ENCODE measurements at places on chromosomes 16 and 17.
A peak's percentile ranks its signal among the peaks of the same experiment; 100 is the strongest.

GRCh38 chr17:50547035-50547735, at the start of gene SPATA20:
SPATA20 (plus strand) TSS chr17:50547174; CDS start chr17:50547209, 35 bp downstream.
- peak; percentile 82 for DNase-seq

GRCh38 chr17:75854881-75855309, 240 bp downstream of the WBP2 start:
- DNase-seq: no peak

GRCh38 chr17:81723651-81724209, 11.6 kb downstream of the SLC25A10 start:
- no peak for DNase-seq

DNA sequence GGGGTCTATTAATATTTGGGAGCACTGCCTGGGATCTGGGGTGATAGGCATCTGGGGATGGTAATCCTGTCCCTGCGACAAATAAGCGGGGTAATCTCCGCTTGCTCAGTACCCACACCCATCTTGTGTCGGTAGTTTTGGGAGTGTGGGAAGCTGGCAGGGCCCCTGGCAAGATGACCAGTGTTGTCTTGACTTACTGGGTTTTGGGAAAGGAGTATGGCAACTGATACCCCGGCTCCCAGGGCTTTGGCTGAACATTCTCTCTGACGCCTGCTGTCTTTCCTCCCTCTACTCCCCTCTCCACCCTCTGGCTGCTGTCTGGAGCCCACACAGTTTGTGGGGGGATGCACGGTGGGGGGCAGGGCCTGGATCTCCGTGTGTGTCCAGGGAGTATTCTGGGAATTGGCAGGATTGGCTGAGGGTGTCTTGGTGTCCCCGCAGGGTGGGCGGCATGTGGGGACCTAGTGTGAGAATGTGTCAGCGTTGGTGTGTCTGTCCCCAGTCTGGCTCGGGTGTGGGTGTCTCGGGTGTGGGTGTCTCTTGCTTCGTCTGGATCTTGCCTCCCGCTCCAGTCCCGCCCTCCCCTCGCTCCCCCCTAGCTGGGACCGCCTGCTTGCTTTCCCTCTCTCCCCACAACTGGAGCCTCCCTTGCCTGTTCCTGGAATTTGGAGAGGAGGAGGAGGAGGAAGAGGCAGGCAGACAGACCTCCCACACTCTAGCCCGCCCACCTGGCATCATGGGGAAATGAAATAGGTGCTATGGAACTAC, 12.0 kb downstream of the RARA start:
- peak; percentile 61 for DNase-seq

GRCh38 chr16:49596068-49596467, 222.5 kb downstream of the C16orf78 start:
- DNase-seq: no peak
